Activated CD8-positive, alpha-beta T cell treated with anti-CD3 and anti-CD28 coated beads, Interleukin-2, amount 10 ng/mL, durations not matched to agents 7 days and 5 days (primary cell): ENCODE measurements at places on chromosomes 5 and 9. TPM values are rescaled to one million over a fixed set of nuclear protein-coding genes. Genes with fewer than 3 reads are reported as not detected.

SHB gene
- total RNA-seq, result 0.58 TPM

NSMF gene
- total RNA-seq, result 59.0 TPM

TMEM215 gene
- total RNA-seq, result not detected

SLC6A3 gene
- not detected for total RNA-seq

MACROH2A1 gene
- 328 TPM for total RNA-seq

GRXCR2 gene
- not detected for total RNA-seq

DNA sequence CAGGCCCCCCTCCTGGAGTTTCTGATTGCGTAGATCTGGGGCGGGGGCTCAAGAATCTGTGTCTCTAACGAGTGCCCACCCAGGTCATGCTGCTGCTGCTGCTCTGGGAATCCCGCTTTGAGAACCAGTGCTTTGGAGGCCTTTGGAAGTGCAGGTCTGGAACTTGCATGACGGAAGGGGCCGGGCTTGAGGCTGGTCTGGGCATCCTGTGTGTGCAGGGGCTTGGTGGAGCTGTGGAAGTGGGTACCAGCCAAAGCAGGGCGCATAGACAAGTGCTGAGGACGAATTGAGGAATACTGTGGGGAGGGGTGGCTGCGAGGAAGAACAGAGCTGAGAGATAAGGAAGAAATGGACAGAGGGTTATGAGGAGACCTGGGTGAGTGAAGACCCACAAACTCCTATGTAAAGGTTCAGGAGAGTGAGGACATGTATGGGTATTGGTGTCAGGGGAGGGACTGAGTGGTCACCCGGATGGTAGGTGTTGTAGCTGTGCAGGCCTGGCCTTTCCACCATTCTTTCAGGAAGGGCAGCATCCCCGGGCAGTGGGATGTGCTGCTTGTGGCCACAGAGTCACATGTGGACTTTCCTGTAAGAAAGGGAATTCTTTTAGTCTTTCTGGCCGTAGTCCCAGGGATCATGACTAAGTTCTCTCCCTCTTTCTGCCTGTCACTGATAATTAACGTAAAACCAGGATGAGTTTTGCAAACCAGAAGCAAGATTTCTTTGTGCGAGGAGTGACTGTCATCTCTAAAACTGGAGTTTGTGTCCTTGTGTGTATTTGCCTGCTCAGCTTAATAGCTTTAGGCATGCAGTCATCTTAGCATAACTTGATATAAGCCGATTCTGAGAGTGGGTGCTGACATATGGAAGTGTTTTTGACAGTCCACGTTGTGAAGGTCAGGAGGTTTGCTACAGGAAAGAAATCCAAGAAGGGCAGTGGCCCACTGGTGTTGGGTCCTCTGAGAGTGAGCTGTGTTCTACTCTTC is 43.3 kb upstream of the TJP2 start:
- no peak overlapping the region for H3K4me3 ChIP-seq
- no peak overlapping the region for H3K27ac ChIP-seq
- H3K27me3 ChIP-seq, result no peaks in the 10 kb centered on the region
- H3K4me1 ChIP-seq, result no peaks in the 10 kb centered on the region
- H3K36me3 ChIP-seq, result no peaks in the 10 kb centered on the region

GRCh38 chr5:1753490-1753889 is 46.1 kb downstream of the MRPL36 start:
- H3K27ac ChIP-seq, result no peak overlapping the region
- H3K27me3 ChIP-seq, result no peaks in the 10 kb centered on the region
- H3K4me3 ChIP-seq, result no peak overlapping the region
- H3K4me1 ChIP-seq, result no peaks in the 10 kb centered on the region

KIF4B gene
- not detected for total RNA-seq

TAF1L gene
- 0.05 TPM for total RNA-seq

DNA sequence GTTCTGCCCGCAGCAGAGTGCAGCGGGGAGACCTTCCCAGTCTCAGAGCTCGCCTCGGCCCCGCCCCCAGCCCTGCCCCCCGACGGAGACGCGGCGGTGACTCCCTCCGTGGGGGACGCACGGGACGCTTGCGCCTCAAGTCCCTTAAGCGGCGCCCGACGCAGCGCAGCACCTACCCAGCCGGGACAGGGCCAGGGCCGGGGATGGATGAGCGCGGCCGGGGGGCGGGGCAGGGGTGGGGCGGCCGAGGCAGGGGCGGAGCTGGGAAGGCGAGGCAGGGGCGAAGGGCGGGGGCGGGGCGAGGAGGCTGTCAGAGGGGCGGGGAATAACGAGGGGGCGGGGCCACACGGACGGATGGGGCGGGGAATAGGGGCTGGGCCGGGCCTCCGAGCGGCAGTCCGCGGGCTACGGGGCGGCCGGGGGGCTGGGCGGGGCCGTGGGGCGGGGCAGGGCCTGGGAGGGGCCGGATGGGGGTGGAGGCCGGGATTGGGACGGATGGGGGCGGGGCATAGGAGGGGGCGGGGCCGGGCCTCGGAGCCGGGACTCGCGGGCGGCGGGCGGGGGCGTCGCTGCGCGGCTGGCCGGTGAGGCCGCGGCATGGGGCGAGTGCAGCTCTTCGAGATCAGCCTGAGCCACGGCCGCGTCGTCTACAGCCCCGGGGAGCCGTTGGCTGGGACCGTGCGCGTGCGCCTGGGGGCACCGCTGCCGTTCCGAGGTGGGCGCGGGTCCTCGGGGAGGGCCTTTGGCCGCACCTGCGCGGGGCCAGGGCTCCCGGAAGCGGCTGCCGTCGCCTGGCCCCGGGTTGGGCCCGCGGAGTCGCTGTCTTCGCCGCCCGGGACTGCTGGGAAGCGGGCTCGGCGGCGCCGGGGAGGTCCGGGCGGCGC is at the start of gene ARRDC1:
Gene ARRDC1 (plus strand): TSS at position 566 of the 884 bp plus-strand sequence. CDS start 32 bp downstream, at position 598.
- H3K27me3 ChIP-seq, result no peaks in the 10 kb centered on the region
- H3K27ac ChIP-seq, result peak within 1 kb of the TSS; percentile 71
- peak within 1 kb of the TSS; percentile 81 for H3K4me3 ChIP-seq

DNA sequence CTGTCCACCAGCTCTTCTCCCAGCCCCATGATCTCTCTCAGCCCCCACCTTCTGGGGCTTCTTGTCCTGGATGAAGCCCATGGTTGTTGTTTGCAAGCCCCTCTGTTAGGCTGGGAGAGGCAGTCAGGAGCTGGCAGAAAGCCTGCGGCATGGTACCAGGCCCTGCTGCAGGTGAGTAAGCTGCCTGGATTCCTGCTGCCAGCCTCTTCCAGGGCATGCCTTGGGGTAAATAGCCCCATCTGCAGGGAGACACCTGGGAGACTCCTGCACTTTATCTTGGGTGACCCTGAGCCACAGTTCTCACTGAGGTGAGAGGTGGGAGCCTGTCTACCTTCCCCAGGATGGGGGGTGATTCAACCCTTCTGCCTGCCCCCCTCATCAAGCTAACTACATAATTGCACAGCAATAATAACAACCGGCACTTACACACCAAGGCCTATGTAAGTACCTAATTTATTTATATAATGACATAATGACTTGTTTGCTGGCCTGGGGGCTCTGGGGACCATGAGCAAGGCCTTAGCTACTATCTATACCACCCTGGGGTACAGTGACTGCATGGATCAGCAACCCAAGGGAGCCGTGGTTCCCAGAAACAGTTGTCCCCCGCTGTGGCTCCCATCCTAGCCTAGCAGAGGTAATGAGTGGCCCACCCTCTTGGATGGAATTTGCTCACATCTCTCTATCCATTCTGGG is 116.0 kb downstream of the PSD2 start:
- no peak overlapping the region for H3K4me3 ChIP-seq
- no peak for DNase-seq
- peaks cover 8% of the 10 kb centered on the region for H3K27me3 ChIP-seq
- H3K27ac ChIP-seq, result no peak overlapping the region
- no peaks in the 10 kb centered on the region for H3K36me3 ChIP-seq

HAPLN1 gene
- total RNA-seq, result not detected

DIPK1B gene
- not detected for total RNA-seq

DNAI1 gene
- total RNA-seq, result not detected

- H3K36me3 ChIP-seq, result no peaks in the 10 kb centered on the region
- H3K4me1 ChIP-seq, result no peaks in the 10 kb centered on the region
- H3K27me3 ChIP-seq, result no peaks in the 10 kb centered on the region
- no peak overlapping the region for H3K27ac ChIP-seq
These were observed 155.8 kb downstream of the BRINP1 start for GRCh38 chr9:119213471-119213870.
